ENCODE measurements at places on chromosomes 2 and 18.

GRCh38 chr2:6896930-6897759, 19.6 kb downstream of the RSAD2 start:
- DNase-seq, result no peak

GRCh38 chr2:196186266-196186980, 15.0 kb upstream of the STK17B start:
- no peak for DNase-seq

DNA sequence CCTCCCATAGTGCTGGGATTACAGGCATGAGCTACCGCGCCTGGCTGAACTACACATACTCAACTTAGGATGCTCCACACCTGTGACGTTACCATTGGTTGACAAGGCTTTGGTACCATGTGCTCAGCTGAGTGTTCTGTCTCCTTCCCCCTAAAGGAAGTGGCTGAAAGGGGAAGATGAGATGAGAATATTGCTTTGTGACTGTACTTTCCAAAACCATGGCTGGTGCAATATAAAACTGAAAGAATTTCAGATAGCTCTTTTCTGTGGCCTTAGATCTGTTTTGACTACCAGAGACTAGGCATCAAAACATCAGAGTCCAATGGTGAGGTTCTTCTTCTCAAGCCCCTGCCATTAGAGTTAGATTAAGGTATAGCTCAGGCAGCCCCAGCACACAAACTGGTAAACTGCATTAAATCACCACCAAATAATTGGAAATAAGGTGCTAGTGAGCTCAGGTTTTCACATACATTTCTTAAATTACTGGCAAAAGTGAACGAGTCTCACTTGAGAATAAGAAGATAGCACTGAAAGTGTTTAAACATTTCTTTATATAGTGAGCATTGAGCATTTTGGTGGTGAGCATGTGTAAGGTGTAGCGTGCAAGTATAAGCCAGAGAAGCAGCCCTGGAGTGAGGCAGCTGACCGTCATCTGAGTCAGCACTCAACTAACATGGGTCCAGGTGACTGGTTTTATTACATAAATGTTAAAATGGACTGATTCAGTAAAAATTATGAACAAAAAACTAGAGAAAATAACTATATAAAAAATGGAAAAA, 113.5 kb upstream of the FZD5 start:
- DNase-seq, result no peak

DNA sequence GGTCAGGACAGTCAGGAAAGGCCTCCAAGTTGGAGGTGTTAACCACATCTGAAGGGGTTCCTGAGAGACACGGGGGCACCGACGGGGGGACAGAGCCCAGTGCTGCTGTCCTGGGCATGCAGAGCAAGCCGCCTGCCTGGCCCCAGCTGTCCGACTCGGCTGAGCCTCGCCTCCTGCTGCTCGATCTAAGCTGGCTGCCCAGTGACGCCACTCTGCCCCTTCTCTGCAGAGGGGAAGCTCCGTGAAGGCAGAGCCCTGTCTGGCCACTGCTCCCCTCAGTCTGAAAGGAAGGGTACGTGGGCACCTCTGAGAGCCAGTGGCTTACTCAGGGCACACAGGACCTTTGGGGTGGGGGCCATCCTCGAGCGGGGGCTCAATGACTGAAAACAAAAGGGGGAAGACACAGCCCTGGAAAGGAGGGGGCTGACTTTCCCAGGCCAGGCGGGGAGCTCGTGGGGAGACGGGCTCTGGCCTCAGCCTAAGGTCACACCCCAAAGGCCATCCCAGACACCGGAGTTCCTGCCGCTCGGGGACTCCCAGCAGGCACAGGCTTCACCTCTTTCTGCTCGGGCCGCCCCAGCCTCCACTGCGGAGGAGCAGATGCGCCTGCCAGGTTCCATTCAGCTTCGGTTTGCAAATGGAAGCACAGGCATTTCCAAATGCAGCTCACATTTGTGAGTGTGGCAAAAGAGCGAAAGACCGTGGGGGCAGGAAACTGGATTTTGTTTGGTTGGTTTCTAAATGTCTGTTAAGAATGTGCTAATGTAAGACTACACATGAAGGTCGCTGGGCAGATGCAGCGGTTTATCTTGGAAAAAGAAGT, 136.9 kb downstream of the HDAC4 start:
- no peak for DNase-seq

GRCh38 chr2:45399040-45399784, 211.9 kb downstream of the SRBD1 start:
- DNase-seq, result no peak

DNA sequence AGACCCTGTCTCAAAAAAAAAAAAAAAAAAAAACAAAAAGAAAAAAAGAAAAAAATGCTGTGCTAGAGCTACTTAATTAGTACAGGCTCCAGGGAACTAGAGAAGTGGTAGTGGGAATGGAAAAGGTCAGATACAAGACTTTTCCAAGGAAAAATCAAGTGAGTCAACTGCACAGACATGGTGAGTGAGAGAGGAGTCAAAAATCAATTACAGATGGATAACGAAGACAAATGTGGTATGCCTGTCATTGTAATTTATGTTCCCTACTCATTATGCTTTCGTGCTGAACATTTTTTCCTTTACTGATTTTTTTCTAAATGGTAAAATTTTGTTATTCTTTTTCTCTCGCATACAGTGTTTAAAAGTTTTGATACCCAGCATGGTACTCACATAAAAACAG, 111.5 kb downstream of the MDH1 start:
- DNase-seq, result no peak
